ENCODE measurements at places on chromosomes 6 and 20.

GRCh38 chr6:133410638-133411435, 169.7 kb downstream of the EYA4 start:
- DNase-seq: no peak

DNA sequence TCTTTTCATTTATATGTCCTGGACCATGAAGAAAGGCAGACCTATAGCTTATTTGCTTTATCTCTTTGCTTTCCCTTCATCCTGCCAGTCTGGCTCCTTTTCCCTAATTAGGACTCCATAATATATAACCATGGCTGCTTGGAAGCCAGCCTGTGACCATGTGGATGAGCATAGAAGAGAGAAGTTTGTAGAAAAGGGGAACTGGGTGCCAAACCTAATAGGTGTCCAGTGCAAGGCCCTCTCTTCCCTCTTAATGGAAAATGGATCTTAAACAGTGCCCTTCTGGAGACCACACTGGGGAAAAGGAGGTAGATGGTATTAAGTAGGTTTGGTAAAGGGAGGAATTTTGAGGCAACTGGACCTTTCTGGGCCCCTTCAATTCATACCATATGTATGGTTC, 16.7 kb upstream of the OSTM1 start:
- DNase-seq: no peak

DNA sequence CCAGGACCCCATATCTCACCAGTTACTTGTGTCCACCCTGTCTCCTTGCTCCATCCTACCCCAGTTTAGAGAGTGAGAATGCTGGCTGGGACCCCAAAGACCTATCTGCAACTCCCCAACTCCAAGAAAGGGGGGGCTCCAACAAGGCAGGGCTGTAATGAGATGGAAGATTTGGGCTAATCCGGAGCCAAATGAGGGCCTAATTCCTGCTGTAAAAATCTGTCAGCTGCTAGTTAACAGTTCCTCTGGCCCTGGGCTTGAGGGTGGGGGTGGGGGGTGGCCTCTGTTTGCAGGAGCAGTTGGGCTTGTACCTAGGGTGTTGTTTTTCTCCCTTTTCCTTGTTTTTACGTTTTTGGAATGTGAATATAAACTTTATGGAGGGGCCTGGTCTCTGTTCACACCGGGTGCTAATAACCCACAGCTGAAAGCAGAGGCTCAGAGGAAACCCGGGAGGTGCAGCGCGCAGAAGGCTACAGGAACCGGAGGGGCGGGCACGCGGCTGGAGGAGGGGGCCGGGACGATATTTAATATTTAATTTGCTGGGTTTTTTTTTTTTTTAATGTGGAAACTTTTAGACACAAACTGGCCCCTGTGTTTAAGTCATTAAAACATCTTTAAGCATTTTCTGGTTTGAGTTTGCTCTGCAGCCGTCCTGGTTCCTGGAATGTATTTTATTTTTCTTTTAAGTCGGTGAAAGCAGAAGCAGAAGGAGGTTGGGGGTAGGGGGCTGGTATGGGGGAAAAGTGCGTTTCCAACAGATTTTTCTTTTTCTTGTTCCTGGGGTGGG, 70.7 kb downstream of the NCR2 start:
- DNase-seq: no peak

DNA sequence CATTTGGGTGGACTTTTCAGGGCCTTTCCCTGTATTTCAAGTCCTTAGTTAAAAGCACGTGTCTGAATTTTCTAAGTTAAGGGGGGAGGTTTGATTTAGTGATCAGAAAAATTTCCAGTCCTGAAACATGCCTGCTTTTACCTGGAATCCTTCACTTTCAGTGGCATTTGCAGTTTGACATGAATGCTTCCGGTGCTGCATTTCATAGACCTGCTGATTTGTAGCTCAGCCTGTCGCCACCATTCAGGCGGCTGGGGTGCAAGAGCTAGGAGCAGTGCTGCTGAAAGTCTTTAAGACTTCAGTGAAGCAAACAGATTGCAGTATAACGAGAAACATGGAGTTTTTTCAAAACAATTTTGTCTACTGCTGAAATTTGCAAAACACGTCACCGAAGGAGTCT, 14.0 kb downstream of the RPS6KA2 start:
- DNase-seq: no peak

DNA sequence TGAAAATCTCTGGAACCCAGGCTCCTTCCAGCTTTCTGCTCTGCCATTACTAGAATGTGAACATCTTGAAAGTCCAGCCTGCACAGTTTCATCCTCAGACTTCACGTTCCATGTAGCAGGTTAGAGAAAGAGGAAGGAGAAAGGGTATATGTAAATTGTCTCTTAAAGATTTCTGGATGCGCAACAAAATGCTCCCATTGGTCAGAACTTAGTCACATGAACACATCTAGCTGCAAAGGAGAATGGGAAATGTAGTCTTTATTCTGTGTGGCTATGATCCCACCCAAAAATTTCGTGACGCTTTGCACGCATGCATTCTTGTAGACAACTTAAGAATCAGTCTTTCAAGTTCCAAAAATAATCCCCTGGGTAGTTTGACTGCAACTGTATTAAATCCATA, 46.4 kb upstream of the CHD6 start:
- DNase-seq: no peak

GRCh38 chr20:24598996-24599395, 129.6 kb downstream of the SYNDIG1 start:
- DNase-seq: no peak

DNA sequence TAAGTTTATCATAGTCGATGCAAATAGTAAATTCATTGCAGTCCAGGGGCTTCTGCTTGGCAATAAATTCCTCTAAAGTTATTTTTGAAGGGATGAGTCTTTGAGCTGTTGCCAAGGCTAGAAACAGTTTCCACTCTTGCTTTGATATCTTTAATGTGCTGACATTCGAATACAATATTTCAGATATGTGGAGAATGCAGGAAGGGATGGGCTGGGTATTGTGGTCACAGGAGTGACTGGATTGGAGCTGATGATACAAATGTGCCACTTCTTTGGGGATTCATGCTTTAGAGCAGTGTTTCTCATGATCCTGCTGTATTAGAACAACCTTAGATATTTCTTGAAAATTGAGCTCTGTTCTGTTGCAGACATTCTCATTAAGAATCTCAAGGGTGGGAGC, 139.0 kb downstream of the PRDM13 start:
- no peak for DNase-seq

DNA sequence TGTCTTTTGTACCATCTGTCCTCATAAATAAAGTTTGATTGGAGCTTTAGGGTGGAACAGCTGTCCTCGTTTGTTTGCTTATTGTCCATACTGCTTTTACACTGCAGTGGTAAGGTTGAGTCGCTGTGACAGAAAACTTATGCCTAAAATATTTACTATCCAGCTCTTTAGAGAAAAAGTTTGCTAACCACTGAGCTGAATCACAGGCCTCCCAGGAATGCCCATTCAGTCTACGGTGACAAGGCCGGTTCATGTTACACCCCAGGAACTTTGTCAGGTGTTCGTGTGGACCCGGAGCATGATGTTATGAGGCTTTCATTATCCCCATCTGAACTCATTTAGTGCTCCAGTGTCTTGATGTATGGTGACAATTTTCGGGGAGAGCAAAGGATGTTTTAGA, 401.1 kb downstream of the SAMD5 start:
- DNase-seq: no peak
